Stomach (tissue), 19 donors: ENCODE measurements at places on chromosomes 2 and 18. TPM values are rescaled to one million over a fixed set of nuclear protein-coding genes. Genes with fewer than 3 reads are reported as not detected.
A peak's percentile ranks its signal among the peaks of the same experiment; 100 is the strongest.

Gene TUBA3E
- total RNA-seq: not detected

Gene STAT4
- 9.3 TPM for total RNA-seq

Gene ANKRD12
- 19.1 TPM for total RNA-seq

Gene KCNJ3
- total RNA-seq: not detected

Gene MYO5B
- 18.7 TPM for total RNA-seq

Gene DLGAP1
- 3.6 TPM for total RNA-seq

Gene UXS1
- 30.5 TPM for total RNA-seq

GRCh38 chr18:48310999-48311398 lies 98.2 kb downstream of the ZBTB7C start:
- no peak overlapping the region for H3K27ac ChIP-seq
- peaks cover 14% of the 10 kb centered on the region for H3K4me1 ChIP-seq

GRCh38 chr2:69578198-69578540 lies 65.4 kb downstream of the AAK1 start:
- H3K4me3 ChIP-seq: no peak overlapping the region
- H3K4me1 ChIP-seq: peaks cover 20% of the 10 kb centered on the region
- no peak overlapping the region for H3K27ac ChIP-seq
- H3K27me3 ChIP-seq: no peaks in the 10 kb centered on the region

- peaks cover 24% of the 10 kb centered on the region for H3K36me3 ChIP-seq
- DNase-seq: no peak
- H3K4me3 ChIP-seq: no peak overlapping the region
- peaks cover 20% of the 10 kb centered on the region for H3K4me1 ChIP-seq
- H3K27ac ChIP-seq: no peak overlapping the region
Measured at GRCh38 chr2:25257931-25258846, 83.5 kb downstream of the DNMT3A start.

GRCh38 chr2:240916571-240917008 lies 10.5 kb downstream of the CROCC2 start:
- peaks cover 51% of the 10 kb centered on the region for H3K4me1 ChIP-seq
- H3K27ac ChIP-seq: no peak overlapping the region
- DNase-seq: peak; percentile 86
- no peak overlapping the region for H3K4me3 ChIP-seq
- peaks cover 27% of the 10 kb centered on the region for H3K27me3 ChIP-seq
- no peaks in the 10 kb centered on the region for H3K36me3 ChIP-seq

GRCh38 chr2:45821558-45822271 lies 170.2 kb downstream of the PRKCE start:
- H3K4me3 ChIP-seq: no peak overlapping the region
- peak overlapping the region; percentile 83 for H3K27ac ChIP-seq
- H3K27me3 ChIP-seq: no peaks in the 10 kb centered on the region
- peaks cover 50% of the 10 kb centered on the region for H3K4me1 ChIP-seq
- peak; percentile 89 for DNase-seq
- no peaks in the 10 kb centered on the region for H3K36me3 ChIP-seq

DNA sequence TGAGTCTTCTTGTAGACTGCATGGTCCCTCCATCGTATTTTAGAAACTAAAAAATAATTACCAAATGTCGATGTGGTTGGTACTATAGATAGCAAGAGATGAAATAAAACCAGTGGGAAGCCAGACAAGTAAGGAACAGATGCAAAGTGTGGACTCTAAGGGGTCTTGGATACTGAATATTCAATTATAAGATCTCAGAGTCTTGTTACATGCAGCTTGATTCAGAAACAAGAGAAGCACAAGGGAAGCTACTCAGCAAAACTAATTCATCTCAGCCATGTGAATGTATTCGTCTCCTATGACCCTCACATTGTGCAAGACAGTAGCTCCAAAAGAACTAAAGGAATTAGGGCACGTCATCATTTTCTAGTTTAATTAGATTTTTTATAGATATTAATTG lies 80.9 kb downstream of the CDH20 start:
- DNase-seq: no peak
- H3K4me1 ChIP-seq: no peaks in the 10 kb centered on the region
- no peak overlapping the region for H3K27ac ChIP-seq
- H3K36me3 ChIP-seq: no peaks in the 10 kb centered on the region

GRCh38 chr18:79850731-79851130 lies 53.0 kb downstream of the KCNG2 start:
- H3K27ac ChIP-seq: no peak overlapping the region
- H3K27me3 ChIP-seq: peaks cover 19% of the 10 kb centered on the region
- H3K36me3 ChIP-seq: no peaks in the 10 kb centered on the region
- H3K4me1 ChIP-seq: no peaks in the 10 kb centered on the region

DNA sequence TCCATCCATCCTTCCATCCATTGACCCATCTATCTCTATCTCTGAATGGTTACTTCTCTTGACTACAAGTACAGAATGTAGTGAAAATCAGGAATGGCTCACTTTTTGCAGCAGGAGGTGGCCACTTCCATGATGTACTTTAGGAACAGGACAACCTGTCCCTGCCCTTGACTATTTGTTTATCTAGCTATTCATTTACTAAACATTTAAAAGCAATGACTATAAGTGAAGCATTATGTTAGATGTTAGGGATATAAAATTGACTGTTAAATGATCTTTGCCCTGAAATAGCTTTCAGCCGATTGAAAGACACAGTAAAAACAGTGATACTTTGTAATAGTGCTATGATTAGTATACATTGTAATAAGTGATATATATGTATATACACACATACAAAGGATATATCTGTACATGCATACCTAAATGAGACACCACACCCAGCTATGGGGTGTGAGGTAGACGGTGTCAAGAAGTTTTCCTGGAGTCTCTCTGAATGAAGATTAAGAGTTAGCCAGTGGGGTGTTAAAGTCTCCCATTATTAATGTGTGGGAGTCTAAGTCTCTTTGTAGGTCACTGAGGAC lies 68.5 kb downstream of the C18orf54 start:
- no peak overlapping the region for H3K27ac ChIP-seq
- H3K4me3 ChIP-seq: no peak overlapping the region
- no peak for DNase-seq
- no peaks in the 10 kb centered on the region for H3K36me3 ChIP-seq
- H3K27me3 ChIP-seq: no peaks in the 10 kb centered on the region

DNA sequence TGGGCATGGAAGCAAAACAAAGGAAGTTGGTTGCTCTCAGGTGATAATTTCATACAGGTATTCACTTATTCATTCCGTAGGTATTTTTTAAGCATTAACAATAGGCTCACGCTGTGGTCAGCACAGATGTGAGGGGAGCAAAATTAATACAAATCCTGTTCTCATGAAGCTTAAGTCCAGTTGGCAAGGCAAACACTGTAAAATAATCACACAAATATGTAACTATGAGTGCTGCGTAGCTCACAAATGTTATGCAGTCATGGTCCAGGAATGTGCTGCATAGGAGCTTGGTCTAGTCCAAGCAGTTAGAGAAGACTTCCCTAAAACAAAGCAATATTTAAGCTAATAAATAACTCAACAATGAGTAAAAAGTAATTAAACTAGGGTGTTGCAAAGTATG lies 23.9 kb downstream of the SP5 start:
- no peak for DNase-seq
- H3K36me3 ChIP-seq: no peaks in the 10 kb centered on the region
- no peak overlapping the region for H3K4me3 ChIP-seq
- H3K4me1 ChIP-seq: peaks cover 19% of the 10 kb centered on the region
- H3K27me3 ChIP-seq: no peaks in the 10 kb centered on the region
- peak overlapping the region; percentile 18 for H3K27ac ChIP-seq

GRCh38 chr2:85684806-85685205 lies 9.4 kb upstream of the GNLY start:
- no peaks in the 10 kb centered on the region for H3K36me3 ChIP-seq
- H3K27me3 ChIP-seq: no peaks in the 10 kb centered on the region
- no peak overlapping the region for H3K27ac ChIP-seq
- no peaks in the 10 kb centered on the region for H3K4me1 ChIP-seq
- H3K4me3 ChIP-seq: no peak overlapping the region

GRCh38 chr2:176542476-176542875 lies 273.2 kb downstream of the MTX2 start:
- H3K27me3 ChIP-seq: no peaks in the 10 kb centered on the region
- no peak overlapping the region for H3K4me3 ChIP-seq
- H3K27ac ChIP-seq: no peak overlapping the region
- no peaks in the 10 kb centered on the region for H3K4me1 ChIP-seq
- H3K36me3 ChIP-seq: no peaks in the 10 kb centered on the region
- no peak for DNase-seq

- H3K4me1 ChIP-seq: peaks cover 11% of the 10 kb centered on the region
- H3K27ac ChIP-seq: peak overlapping the region; percentile 50
- H3K36me3 ChIP-seq: peaks cover 36% of the 10 kb centered on the region
- no peak overlapping the region for H3K4me3 ChIP-seq
Measured at GRCh38 chr2:134408386-134408785, 154.5 kb downstream of the MGAT5 start.

- no peak within 1 kb of the TSS for H3K27ac ChIP-seq
- H3K4me3 ChIP-seq: no peak within 1 kb of the TSS
- no peaks in the 10 kb centered on the region for H3K36me3 ChIP-seq
- no peaks in the 10 kb centered on the region for H3K4me1 ChIP-seq
- no peaks in the 10 kb centered on the region for H3K27me3 ChIP-seq
- DNase-seq: no peak
Measured at GRCh38 chr18:12093520-12094257, at the start of gene ANKRD62. TSS of gene ANKRD62 (plus strand) at chr18:12093843. CDS start at chr18:12094018, 175 bp downstream.

GRCh38 chr2:18650221-18650620 lies 60.9 kb upstream of the NT5C1B start:
- no peak overlapping the region for H3K27ac ChIP-seq
- no peaks in the 10 kb centered on the region for H3K27me3 ChIP-seq
- H3K4me1 ChIP-seq: peaks cover 7% of the 10 kb centered on the region
- no peaks in the 10 kb centered on the region for H3K36me3 ChIP-seq

- peaks cover 15% of the 10 kb centered on the region for H3K4me1 ChIP-seq
- H3K36me3 ChIP-seq: no peaks in the 10 kb centered on the region
- DNase-seq: no peak
- H3K27me3 ChIP-seq: no peaks in the 10 kb centered on the region
- no peak overlapping the region for H3K4me3 ChIP-seq
Measured at GRCh38 chr2:9110893-9111569, 95.6 kb upstream of the ASAP2 start.

GRCh38 chr2:39875914-39876267 lies 96.8 kb upstream of the THUMPD2 start:
- H3K4me1 ChIP-seq: peaks cover 8% of the 10 kb centered on the region
- no peak overlapping the region for H3K27ac ChIP-seq
- DNase-seq: no peak
- no peaks in the 10 kb centered on the region for H3K27me3 ChIP-seq
- H3K4me3 ChIP-seq: no peak overlapping the region
- no peaks in the 10 kb centered on the region for H3K36me3 ChIP-seq

- H3K4me3 ChIP-seq: no peak overlapping the region
- peaks cover 2% of the 10 kb centered on the region for H3K4me1 ChIP-seq
- peak; percentile 57 for DNase-seq
- no peak overlapping the region for H3K27ac ChIP-seq
- H3K36me3 ChIP-seq: peaks cover 35% of the 10 kb centered on the region
- H3K27me3 ChIP-seq: no peaks in the 10 kb centered on the region
Measured at GRCh38 chr2:120983344-120983743, 247.7 kb downstream of the GLI2 start.
